Astrocyte (in vitro differentiated cells and primary cell): ENCODE measurements at places on chromosomes 3 and 15. TPM values are rescaled to one million over a fixed set of nuclear protein-coding genes. Genes with fewer than 3 reads are reported as not detected.
A peak's percentile ranks its signal among the peaks of the same experiment; 100 is the strongest.

DNA sequence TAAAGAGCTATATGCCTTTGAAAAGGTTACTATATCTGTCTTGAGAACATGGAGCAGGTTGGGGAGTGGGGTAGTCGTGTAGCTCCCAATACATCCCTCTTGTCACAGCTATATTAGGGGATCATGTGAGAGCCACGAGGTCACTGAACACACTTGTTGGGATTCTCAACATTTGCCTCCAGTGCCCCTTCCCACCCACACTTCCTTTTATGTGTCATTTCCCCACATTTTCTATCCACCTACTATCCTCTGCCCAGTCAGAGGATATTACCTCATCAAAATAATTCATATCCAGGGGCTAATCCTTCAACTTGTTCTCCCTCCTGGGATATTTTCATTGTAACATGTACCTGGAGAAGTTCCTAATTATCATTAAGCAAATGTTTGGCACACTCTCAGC, 85.0 kb downstream of the CYP19A1 start:
- no peaks in the 10 kb centered on the region for H3K4me1 ChIP-seq
- H3K27me3 ChIP-seq, result peaks cover 10% of the 10 kb centered on the region
- H3K4me3 ChIP-seq, result no peak overlapping the region
- no peak for DNase-seq

- no peak overlapping the region for H3K27ac ChIP-seq
- H3K4me3 ChIP-seq, result no peak overlapping the region
- peak; percentile 3 for DNase-seq
Measured at GRCh38 chr15:58980351-58980939, 7.0 kb upstream of the RNF111 start.

- H3K36me3 ChIP-seq, result no peaks in the 10 kb centered on the region
- H3K4me3 ChIP-seq, result no peak overlapping the region
- peak; percentile 97 for DNase-seq
- peaks cover 14% of the 10 kb centered on the region for H3K4me1 ChIP-seq
- no peaks in the 10 kb centered on the region for H3K27me3 ChIP-seq
Measured at GRCh38 chr3:177126015-177126773, 71.1 kb downstream of the TBL1XR1 start.

DNA sequence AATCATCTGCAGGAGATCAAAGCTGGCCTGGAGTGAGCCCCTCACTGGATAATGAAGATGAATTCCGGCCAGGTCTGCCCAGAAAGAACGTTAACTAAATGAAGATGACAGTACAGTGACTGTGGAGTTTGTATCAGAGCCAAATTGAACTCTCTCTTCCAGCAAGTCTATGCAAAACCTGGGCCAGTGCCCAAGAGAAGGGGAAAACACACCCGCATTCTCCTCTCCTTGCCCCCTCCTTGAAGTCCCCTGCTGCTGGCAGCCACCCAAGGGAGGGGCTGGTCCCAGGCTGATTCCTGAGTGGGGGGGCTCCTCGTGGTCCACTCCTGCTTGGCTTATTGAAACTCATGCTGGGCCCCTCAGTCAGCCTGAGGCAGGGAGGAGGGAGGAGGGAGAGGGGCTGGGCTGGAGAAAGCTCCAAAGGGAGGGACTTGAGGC, 155.7 kb downstream of the RAB11A start:
- H3K27ac ChIP-seq, result no peak overlapping the region
- peak; percentile 20 for DNase-seq
- peaks cover 8% of the 10 kb centered on the region for H3K27me3 ChIP-seq
- no peaks in the 10 kb centered on the region for H3K4me1 ChIP-seq
- H3K36me3 ChIP-seq, result no peaks in the 10 kb centered on the region
- H3K4me3 ChIP-seq, result no peak overlapping the region

- H3K36me3 ChIP-seq, result no peaks in the 10 kb centered on the region
- DNase-seq, result peak; percentile 27
- H3K27ac ChIP-seq, result no peak overlapping the region
- no peaks in the 10 kb centered on the region for H3K27me3 ChIP-seq
- H3K4me1 ChIP-seq, result peaks cover 7% of the 10 kb centered on the region
Measured at GRCh38 chr3:100256731-100257151, 4.1 kb upstream of the TBC1D23 start.

DNA sequence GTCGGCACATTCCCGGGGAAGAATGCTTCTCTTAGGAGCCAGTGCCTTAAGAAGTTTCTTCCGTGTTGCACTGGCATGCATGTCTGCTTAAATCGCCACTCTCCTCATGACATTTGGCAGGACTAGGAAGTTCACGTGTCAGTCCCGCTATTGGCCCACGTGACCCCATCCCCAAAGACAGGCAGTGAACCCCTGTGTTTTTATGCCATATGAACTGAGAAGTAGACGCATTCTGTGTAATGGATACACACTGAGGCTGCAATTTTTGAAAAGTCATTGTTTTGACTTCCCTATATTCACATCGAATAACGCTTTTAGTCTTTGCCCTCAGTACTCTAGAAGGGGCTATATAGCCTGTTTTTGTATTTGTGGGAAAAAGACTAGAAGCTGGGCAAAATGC, 125.6 kb upstream of the TBL1XR1 start:
- no peak overlapping the region for H3K4me3 ChIP-seq
- no peaks in the 10 kb centered on the region for H3K27me3 ChIP-seq
- no peak for DNase-seq
- peaks cover 7% of the 10 kb centered on the region for H3K4me1 ChIP-seq

DNA sequence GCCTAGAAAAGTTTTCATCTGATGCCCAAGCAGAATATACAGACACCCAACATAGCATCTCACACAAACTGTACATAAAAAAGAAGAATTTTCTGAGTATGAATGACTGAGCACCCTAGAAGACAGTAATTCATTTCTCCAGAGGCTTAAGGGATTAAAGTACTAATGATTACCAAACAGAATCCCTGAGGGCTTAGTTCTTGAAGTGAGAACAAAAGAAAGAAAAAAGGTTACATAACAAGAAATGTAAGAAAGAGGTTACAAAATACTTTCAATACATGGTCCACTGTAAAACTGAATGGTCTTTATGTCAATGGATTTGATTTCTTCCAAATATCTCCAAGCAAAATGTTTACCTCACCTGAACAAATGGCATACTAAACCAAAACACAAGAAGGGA, 9.1 kb upstream of the NEK10 start:
- H3K27me3 ChIP-seq, result no peaks in the 10 kb centered on the region
- DNase-seq, result no peak

GRCh38 chr15:66858423-66859207, 156.6 kb downstream of the SMAD6 start:
- H3K36me3 ChIP-seq, result no peaks in the 10 kb centered on the region
- H3K27ac ChIP-seq, result no peak overlapping the region
- no peak for DNase-seq
- no peaks in the 10 kb centered on the region for H3K4me1 ChIP-seq
- no peaks in the 10 kb centered on the region for H3K27me3 ChIP-seq

GRCh38 chr3:184688251-184688881, 23.5 kb downstream of the MAGEF1 start:
- H3K4me1 ChIP-seq, result peaks cover 23% of the 10 kb centered on the region
- DNase-seq, result peak; percentile 85
- no peak overlapping the region for H3K4me3 ChIP-seq
- H3K36me3 ChIP-seq, result no peaks in the 10 kb centered on the region
- H3K27ac ChIP-seq, result no peak overlapping the region
- H3K27me3 ChIP-seq, result no peaks in the 10 kb centered on the region

DNA sequence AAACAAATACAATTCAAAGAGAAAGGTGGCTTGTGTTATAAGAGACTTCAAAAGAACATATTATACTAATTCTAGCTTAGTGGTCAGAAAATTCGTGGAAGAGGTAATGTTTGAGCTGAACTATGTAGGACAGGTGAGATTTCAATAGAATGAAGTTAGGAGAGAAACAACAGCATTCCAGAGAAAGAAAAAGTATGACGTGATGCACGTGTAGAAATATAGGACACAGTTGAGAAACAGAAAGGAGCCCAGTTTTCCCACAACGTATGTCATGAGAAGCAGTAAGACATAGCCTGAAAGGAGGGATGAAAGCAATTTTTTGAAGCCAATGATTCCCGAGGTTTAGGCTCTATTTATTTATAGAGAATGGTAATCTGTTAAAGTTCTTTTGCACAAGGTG, 18.7 kb upstream of the P3H2 start:
- no peaks in the 10 kb centered on the region for H3K36me3 ChIP-seq
- H3K4me1 ChIP-seq, result no peaks in the 10 kb centered on the region
- H3K4me3 ChIP-seq, result no peak overlapping the region
- H3K27ac ChIP-seq, result no peak overlapping the region
- DNase-seq, result no peak
- no peaks in the 10 kb centered on the region for H3K27me3 ChIP-seq

THAP10 gene
- 1.6 TPM in 2 replicates for total RNA-seq

ATP2B2 gene
- 0.05 TPM in 1 of 2 replicates, not detected in the other for total RNA-seq

SEMA7A gene
- 26.7 and 36.3 TPM in 2 replicates for total RNA-seq
